Gastrocnemius medialis (tissue), 4 donors: ENCODE measurements at places on chromosomes 12 and 14. TPM values are rescaled to one million over a fixed set of nuclear protein-coding genes. Genes with fewer than 3 reads are reported as not detected.

The TCTN2 gene
- total RNA-seq: 1.5 TPM

DNA sequence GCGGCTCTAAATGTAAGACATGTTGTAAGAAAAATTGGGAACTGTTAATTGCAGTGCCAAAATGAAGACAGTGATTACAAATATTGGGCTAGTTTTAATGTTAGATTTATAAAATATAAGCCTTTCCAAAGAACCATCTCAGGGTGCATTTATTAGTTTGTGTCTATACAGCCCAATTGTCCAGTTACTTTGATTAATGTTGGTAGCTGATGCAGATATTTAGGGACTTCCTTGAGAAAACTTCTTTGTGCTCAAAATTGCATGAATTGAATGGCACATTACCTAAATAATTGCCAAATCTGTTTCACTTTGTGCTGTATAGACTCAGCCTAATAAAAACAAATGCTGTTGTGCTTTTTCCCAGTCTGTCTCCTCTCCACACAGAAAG is 83.7 kb downstream of the DAD1 start:
- no peaks in the 10 kb centered on the region for H3K36me3 ChIP-seq
- no peaks in the 10 kb centered on the region for H3K4me1 ChIP-seq
- DNase-seq: no peak
- no peaks in the 10 kb centered on the region for H3K27me3 ChIP-seq

The SERPINA12 gene
- total RNA-seq: not detected

DNA sequence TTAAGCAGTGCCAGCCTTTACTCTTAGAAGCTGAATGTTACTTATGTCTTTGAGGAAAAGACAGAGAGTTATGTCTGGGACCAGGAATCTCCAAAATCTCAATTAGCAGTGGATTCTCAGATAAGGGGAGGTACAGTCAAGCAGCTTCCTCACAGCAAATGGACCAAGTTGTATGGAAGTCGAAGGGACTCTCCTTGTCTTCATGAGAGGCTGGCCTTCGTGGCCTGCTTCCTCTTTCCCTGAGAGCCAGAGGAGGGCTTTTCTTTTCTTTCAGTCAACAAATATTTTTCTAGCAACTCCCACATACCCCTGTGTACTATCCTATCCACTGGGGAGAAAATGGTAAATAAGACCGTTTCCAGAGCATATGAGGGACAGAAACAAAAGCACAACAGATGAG is 6.6 kb upstream of the WNT5B start:
- no peaks in the 10 kb centered on the region for H3K27me3 ChIP-seq
- no peaks in the 10 kb centered on the region for H3K36me3 ChIP-seq
- no peak for DNase-seq
- no peak overlapping the region for H3K27ac ChIP-seq

The CD163 gene
- total RNA-seq: 47.8 TPM

GRCh38 chr14:54857830-54858269 is 44.8 kb downstream of the GCH1 start:
- no peak overlapping the region for H3K27ac ChIP-seq
- H3K4me1 ChIP-seq: no peaks in the 10 kb centered on the region
- no peaks in the 10 kb centered on the region for H3K36me3 ChIP-seq
- H3K4me3 ChIP-seq: no peak overlapping the region
